ENCODE measurements at places on chromosomes 12 and 14.

DNA sequence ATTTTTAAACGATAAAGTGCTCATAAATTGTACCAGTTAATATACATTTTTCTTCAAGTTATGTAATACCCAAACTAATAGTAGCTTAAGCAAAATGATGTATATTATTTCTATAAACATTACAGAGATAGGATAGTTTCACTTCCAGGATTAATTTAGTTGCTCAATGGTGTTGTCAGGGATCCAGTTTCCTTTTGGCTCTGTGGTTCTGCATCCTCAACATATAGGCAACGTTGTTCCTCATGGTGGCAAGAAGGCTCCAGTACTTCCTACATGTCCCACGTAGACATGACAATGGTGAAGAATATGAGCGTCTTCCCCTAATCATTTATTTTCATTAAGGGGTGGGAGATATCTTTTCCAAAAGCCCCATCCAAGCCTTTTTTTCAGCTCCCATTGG is 60.7 kb upstream of the DCD start:
- DNase-seq: no peak

GRCh38 chr14:57560681-57561080 is 67.0 kb upstream of the CCDC198 start:
- no peak for DNase-seq

GRCh38 chr14:36625436-36625835 is 36.2 kb upstream of the PAX9 start:
- DNase-seq: no peak

- no peak for DNase-seq
Measured at GRCh38 chr14:52723514-52724359, 6.2 kb upstream of the STYX start.

DNA sequence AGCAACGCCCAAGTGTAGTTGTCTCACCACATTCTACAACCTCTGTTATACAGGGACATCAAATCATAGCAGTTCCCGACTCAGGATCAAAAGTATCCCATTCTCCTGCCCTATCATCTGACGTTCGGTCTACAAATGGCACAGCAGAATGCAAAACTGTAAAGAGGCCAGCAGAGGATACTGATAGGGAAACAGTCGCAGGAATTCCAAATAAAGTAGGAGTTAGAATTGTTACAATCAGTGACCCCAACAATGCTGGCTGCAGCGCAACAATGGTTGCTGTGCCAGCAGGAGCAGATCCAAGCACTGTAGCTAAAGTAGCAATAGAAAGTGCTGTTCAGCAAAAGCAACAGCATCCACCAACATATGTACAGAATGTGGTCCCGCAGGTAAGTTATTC is 123.0 kb downstream of the ARID2 start:
- DNase-seq: no peak

- peak; percentile 94 for DNase-seq
Measured at GRCh38 chr12:76020281-76020680, 11.3 kb downstream of the PHLDA1 start.

GRCh38 chr12:84841591-84841990 is 71.0 kb downstream of the SLC6A15 start:
- DNase-seq: no peak

DNA sequence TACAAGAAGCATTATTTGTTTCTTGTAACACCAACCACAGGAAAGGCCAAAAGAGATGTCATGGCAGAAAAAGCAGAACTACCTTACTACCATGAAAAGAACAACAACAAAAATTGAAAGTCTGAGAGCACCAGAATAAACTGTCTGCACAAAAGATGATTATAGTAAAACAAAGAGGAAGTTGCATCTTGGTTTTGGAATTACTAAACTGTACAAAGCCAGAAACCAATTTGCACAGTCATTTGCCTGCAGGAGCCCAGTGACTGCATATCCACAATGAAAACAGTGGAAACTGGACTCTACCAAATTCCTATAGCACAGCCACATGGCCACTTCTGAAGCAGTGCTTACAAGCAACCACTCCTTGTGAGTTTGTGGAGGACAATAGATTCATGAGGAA is 276.2 kb downstream of the SSPN start:
- DNase-seq: no peak

GRCh38 chr14:96279564-96279963 is 23.6 kb downstream of the BDKRB1 start:
- DNase-seq: no peak

DNA sequence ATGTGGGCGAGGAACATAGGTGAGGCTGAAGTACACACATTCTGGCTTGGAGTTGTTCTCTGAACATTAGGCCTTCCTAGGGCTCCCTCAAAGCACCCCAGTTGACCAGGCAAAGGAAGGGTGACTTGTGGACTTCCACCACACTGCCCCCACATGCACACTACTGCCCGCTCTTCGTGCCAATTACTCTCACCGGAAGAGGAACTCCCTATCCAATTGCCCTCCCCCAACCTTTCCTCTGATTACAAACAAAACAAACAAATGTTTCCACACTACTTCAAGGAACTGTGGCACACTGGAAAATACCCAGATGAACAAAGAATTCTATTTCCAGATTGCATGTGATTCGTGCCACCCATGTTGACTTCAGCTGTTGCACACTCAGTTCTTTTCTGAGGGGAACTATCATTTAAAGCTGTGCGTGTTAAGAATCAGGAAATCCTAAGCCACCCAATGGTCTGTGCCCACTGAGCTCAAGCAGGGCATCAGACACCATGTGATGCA is 139.3 kb downstream of the SSPN start:
- no peak for DNase-seq

DNA sequence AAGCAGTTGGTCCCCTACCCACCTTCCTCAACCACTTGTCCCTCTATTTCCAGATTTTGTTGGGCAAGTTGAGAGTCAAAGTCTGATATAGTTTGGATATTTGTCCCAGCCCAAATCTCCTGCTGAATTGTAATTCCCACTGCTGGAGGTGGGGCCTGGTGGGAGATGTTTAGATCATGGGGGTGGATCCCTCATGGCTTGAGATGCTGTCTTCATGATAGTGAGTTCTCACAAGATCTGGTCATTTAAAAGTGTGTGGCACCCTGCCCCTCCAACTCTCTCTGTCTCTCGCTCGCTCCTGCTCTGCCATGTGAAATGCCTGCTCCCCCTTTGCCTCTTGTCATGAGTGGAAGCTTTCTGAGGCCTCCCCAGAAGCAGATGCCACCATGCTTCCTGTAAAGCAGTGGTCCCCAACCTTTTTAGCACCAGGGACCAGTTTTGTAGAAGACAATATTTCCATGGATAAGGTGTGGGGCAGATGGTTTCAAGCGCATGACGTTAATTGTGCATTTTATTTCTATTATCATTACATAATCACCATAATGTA is 37.3 kb upstream of the BCL11B start:
- DNase-seq: no peak

DNA sequence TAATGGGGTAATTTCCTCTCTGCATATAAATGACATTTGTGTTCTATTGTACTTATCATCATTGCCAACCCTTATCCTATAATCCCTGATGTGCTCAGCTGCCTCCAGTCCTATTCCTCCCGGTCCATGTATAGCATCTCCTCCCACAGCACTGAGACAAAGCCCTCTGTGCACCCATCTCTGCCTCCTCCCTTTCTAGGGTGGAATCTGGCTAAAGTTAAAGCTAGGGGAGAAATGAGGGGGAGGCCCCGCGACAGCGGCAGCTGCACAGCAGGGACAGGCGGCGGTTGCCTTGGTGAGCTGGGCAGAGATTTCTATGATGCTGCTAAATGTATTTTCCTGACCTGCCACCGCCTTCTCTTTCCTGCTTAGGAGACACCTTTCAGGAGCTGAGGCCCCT is 12.8 kb upstream of the ZDHHC22 start:
- no peak for DNase-seq

GRCh38 chr12:114291389-114292060 is 114.4 kb downstream of the TBX5 start:
- DNase-seq: no peak

DNA sequence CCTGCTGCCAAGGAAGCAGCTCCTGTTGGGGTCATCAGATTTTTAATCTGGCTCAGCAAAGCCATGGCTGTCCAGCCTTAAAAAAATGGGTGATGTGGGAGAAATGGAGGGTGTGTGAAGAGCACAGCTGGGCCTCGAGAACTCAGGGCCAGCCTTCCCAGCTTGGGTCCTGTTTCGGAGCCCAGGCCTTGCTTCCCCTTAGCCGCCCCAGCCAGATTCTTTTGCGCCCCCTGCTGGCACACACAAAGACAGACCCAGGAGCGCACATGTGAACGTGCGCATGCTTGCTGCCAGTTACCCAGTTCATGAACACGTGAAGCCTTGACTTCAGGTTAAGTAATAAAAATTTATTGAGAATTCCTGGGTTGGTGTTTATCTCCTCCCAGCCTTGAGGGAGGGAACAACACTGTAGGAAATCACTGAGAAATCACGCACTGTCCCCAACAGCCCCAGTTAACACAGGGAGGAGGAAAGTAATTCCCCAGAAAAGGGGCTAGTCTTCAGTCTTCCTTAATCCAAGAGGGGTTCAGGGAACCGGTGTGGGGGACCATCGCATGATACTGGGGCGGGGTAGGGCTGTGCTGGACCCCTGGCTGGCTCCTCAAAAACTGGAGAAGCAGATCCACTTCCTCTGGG is 5.3 kb downstream of the PHB2 start:
- peak; percentile 87 for DNase-seq

- DNase-seq: no peak
Measured at GRCh38 chr12:67546746-67547145, 101.8 kb upstream of the DYRK2 start.

DNA sequence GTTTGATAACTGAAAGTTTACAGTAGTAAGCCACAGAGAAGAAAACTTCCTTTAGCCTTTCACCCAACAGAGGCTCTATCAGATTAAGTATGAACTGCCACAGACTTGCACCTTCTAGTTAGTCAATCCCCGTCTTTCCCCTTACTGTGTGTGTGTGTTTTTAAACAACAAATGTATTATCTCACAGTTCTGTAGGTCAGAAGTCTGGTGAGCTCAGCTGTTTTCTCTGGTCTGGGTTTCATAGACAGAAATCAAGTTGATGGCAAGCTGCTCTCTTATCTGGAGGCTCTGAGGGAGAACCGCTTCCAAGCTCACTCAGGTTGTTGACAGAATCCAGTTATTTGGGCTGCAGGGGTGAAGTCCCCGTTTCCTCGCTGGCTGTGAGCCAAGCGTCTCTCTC is 320.5 kb downstream of the PRKD1 start:
- no peak for DNase-seq

- DNase-seq: no peak
Measured at GRCh38 chr12:109640961-109641360, 67.4 kb downstream of the MVK start.

DNA sequence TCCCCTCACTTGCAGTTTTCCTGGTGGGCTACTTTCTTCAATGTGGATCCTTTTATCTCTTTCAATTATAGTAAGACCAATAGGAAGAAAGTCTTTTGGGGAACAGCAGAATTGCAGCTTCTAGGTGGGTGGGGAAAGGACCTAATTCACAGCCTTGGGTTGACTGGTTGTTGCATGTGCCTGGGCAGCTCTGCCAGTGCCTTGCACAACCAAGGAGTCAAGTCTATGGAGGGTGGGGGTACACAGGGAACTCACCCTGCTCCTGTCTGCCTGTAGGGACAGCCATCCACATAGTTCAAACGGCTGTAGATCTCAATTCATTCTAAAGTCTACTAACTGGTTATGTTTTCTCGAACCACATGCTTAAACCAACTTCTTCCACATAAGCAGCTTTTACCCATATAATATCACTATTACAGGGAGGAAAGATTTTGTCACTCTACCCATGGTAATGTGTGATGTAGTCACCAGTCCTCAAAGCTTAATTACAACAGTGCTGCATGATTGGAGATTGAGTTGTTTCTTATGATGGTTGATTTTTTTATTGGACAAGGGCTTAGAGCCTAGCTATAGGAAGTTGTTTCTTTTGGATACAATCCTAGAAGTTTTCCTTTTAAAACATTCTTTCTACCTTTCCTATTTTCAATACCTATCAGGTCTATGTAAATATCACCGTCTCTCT is 117.7 kb upstream of the FRMD6 start:
- no peak for DNase-seq

- DNase-seq: no peak
Measured at GRCh38 chr14:22689199-22689598, 45.0 kb upstream of the OR6J1 start.

GRCh38 chr14:68849416-68849815 is 56.5 kb upstream of the ZFP36L1 start:
- DNase-seq: no peak

DNA sequence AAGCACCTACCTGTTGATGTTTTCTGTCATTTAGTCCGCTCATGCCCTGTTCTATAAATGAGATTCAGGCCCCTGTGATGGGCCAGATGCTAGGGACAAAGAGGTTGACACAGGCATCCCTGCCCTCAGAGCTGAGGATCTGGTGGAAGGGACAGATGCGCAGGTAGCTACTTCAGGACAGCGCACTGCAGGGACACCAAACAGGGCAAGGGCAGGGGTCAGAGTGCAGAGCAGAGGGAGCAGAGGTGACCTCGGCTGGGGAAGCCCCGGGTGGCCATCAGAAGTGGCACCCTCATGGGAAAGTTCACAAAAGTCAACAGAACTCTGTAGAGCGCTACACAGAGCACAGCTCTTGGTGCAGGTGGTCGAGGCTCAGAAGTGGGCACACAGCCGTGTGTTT is 5.6 kb upstream of the PNMA1 start:
- no peak for DNase-seq

DNA sequence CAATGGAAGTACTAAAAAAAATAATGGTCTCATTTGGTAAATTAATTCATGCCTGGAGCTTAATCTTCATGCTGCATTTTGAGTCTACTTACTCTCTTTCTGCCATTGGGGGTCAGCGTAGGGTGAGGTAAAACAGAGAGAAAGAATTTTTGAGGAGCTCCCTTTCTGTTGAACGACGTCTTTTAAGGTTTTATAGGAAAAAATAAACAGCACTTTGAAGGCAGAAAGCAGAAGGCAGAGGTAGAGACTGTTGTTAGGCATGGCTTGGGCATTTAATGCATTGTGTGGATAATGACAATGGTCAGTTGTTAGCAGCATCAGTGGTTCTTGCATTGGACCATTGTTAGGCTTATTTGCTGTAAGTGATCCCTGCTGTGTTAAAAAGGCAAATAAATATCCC is 557.2 kb upstream of the STXBP6 start:
- no peak for DNase-seq

GRCh38 chr12:19749906-19750574 is 310.7 kb downstream of the AEBP2 start:
- DNase-seq: no peak

Data from natural killer cell treated with Interleukin-12 subunit alpha and Interleukin-12 subunit beta and Interleukin-15 and Interleukin-18, amount 100 ng/mL, for 72 hours (primary cell).